ENCODE measurements at places on chromosomes 6 and 20.

DNA sequence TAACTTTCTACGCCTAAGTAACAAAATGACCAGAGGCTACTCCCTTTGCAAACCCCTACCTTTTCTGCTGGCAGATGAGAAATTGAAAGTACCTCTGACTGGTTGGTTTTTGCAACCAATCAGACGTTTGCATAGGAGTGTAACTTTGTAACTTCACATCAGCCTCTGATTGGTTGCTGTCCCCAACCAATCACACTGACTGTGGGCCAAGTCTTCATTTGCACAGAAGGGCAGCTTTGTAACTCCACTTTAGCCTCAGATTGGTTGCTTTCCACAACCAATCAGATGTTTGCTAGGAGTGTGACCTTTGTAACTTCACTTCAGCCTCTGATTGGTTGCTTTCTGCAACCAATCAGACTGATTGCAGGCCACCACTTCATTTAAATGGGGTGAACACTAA lies 89.1 kb downstream of the ME1 start:
- DNase-seq: no peak

- DNase-seq: no peak
Measured at GRCh38 chr6:144566868-144567615, 281.9 kb downstream of the UTRN start.

DNA sequence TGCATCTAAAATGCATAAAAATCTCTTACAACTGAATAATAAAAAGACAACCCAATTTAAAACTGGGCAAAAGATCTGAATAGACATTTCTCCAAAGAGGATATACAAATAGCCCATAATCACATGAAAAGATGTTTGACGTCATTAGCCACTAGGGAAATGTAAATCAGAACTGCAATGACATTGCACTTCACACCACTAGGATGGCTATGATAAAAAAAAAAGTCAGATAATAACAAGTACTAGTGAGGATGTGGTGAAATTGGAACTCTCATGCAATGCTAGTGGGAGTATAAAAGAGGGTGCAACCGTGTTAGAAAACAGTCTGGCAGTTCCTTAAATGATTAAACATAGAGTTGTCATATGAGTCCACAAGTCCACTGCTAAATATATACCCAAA lies 24.3 kb upstream of the TBX18 start:
- DNase-seq: no peak

GRCh38 chr6:135972586-135972985 lies 121.1 kb downstream of the PDE7B start:
- no peak for DNase-seq

DNA sequence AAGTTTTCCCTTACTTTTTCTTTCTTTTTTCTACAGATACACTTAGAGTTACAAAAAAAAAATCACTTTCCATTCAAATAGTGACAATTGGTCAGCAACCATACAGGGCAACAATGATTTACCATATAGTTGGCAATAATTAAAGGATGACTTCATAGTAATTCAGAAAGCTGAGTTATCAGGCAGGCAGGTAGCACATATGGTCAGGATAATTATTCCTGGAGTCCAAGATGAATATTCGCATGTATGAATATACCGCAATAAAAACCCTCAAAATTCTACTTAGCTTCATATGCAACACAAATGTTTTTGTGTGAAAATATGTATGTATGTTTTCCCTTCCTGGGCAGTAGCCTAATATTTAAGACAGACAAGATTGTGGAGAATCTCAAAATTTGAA lies 34.5 kb downstream of the COL19A1 start:
- DNase-seq: no peak

- DNase-seq: no peak
Measured at GRCh38 chr6:101607111-101607690, 213.7 kb downstream of the GRIK2 start.

GRCh38 chr6:81589465-81590313 lies 162.8 kb downstream of the TENT5A start:
- DNase-seq: no peak

DNA sequence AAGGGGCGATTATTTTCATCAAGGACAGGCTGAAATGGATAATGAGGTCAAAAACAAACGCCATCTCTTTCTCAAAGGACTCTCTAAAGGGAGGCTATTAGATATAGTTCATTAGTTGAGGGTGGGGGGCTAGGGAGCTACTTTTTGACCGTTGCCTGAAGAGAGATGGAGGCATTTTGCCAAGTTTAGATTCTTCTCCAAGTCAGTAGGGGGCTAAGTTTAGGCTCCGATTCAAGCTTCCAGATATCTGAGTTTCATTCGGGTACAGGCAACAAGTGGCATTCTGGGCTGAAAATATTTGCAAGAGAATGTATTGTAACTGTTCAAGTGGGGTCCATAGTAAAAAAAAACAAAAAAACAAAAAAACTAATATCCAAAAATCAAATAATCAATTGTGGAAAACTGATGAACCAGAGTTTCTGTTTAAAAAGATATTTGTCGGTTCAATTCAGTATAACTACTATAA lies 43.4 kb upstream of the PIM1 start:
- no peak for DNase-seq

DNA sequence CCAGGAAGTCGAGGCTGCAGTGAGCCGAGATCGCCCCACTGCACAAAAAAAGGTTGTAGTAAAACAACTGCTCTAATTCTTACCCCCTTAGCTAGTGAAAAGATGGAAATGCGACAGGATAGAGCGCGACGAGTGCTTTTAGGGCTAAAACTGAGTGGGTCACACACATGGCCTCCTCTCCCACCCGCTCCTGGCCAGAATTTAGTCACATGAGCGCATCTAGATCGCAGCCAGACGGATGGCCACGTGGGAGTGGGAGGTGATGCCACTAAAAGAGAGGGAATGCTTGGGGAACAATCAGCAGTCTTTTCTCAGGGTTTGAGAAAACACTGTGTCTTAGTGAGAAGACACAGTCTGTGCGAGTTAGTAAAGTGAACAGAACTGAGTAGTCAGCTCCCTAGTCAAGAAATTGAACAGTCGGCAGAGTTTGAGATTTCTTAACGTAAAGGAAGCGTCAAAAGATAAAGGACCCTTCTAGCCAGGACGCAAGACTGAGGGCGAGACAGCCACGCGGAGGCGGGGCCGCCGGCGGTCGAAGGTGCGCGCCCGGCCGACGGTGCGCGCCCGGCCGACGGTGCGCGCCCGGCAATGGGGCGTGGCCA lies 664 bp upstream of the ACTR5 start:
- DNase-seq: no peak

All from iPS DF 6.9 (cell line).